ENCODE measurements at places on chromosomes 7 and 10.

DNA sequence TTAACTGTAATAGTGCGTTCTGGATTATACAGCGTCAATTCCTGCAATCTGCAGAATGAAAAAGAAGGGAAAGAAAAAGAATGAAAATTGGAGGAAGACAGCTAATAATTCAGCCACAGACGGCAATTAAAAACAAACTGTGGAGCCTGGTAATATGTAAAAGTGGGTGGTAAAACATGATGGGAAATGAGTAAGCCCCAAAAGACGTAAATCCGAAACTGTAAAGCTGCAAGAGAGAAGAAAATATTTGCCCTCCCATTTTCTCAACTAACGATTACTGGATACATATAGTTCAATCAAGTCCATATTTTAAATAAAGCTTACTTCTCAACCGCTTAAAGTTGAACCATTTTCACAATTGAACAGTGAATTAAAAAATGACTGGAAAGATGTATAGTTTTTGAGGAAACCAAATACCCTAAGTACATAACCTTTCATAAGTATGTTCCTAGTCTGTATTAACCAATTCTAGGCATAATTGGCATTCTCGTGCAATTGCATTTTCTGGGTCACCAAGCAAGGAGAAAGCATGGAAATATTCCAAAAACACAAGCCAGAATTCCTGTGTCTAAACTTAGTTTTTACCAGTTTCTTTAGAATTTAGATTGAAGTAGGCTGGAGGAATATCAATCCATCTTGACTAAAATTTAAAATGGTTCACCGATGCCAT lies 44.8 kb downstream of the MALSU1 start:
- no peaks in the 10 kb centered on the region for H3K27me3 ChIP-seq
- no peak for DNase-seq
- no peak overlapping the region for H3K27ac ChIP-seq

DNA sequence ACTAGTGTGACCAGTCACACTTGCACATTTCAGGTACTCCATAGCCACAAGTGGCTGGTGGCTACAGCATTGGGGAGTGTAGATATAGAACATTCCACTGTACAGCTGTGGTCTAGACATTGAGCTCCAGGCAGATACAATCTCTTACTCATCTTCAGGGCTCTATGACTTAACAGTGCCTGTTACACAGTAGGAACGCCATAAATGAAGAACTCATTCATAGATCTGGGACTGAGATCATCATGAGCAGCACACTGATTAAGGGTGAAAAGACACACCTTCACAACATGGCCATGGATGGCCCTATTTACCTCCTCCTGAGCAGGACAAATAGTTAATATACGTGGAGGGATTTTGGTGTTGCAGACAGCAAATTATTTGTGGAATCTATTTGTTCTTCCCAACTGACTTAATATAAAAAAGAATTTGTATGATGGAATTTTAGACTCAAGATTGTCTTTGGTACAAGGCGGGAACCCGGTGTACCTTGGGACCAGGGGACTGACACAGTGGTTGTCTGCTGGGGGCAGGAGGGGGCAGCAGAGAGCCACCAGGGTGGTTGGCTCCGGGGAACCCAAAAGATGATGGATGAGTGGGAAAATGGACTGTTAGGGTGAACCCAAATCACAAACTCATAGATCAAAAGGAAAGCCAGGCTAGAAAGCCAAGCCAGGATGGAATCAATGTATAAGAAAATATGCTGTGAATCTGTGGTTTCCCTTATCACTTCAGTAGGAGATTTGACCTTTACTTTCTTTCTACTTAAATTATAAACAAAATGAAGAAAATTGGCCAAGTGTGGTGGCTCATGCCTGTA lies 24.3 kb upstream of the CPA2 start:
- H3K4me3 ChIP-seq, result no peak overlapping the region
- H3K36me3 ChIP-seq, result no peaks in the 10 kb centered on the region
- H3K27ac ChIP-seq, result no peak overlapping the region

DNA sequence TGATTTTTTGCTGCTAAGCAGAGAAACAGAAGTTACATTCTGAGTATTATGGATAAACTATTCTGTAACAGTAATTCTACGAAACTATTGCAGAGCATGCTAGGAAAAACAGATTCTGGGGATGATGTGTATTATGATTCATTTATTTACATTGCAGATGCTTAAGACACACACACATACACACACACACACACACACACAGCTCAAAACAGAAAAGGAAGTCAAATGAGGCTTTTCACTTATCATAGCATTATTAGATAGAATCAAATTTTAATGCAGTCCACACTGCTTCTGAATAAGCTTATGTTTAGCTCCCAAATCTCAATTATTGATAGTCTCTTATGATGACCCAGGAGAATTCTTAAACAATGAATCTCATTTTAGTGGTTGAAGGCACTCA lies 307.2 kb downstream of the HGF start:
- DNase-seq, result no peak
- H3K4me3 ChIP-seq, result no peak overlapping the region
- H3K36me3 ChIP-seq, result no peaks in the 10 kb centered on the region
- H3K27me3 ChIP-seq, result no peaks in the 10 kb centered on the region

GRCh38 chr10:96949039-96949683 lies 117.1 kb downstream of the LCOR start:
- H3K4me3 ChIP-seq, result no peak overlapping the region
- H3K27ac ChIP-seq, result peak overlapping the region; percentile 35
- H3K36me3 ChIP-seq, result peaks cover 31% of the 10 kb centered on the region
- no peak for DNase-seq
- peaks cover 21% of the 10 kb centered on the region for H3K4me1 ChIP-seq

DNA sequence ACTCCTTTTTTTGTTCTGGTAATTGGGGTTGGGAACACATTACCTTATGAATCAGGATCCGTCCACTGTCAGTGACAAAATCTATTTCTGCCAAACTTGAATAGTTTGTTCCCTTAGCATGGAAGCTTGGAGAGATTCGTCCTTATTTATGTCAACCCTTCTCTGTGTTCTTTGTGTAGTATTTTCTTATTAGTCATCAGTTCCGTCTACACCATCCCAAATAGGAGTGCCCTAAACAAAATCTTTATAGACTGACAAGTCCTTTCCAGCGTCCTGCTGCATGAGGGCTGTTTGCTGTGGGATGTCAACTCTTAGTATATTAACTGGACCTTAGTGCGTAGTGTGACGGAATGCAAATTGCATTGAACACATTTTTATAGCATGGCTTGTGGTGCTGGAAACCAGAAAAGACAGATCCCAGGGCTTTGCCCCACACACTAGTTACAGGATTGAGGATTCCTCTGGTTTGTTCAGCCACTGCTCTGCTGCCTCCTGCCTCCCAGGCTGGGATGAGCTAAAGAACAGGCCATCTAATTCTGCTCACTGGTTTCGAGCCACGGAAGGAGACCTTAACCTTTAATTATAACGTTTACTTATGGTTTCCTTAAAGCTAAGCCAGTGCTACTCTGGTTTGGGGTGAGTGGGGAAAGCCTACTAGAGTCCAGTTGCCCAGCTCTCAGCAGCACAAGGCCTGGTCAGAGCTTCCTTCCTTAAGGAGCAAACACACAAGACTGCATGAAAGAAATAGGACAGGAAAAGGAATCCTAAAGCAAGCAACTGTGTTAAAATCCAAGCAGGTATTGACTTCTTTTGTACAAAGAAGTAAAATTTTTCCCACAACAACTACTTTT lies 194.4 kb downstream of the CCSER2 start:
- no peaks in the 10 kb centered on the region for H3K4me1 ChIP-seq
- no peak overlapping the region for H3K27ac ChIP-seq
- peaks cover 8% of the 10 kb centered on the region for H3K36me3 ChIP-seq
- no peak for DNase-seq

DNA sequence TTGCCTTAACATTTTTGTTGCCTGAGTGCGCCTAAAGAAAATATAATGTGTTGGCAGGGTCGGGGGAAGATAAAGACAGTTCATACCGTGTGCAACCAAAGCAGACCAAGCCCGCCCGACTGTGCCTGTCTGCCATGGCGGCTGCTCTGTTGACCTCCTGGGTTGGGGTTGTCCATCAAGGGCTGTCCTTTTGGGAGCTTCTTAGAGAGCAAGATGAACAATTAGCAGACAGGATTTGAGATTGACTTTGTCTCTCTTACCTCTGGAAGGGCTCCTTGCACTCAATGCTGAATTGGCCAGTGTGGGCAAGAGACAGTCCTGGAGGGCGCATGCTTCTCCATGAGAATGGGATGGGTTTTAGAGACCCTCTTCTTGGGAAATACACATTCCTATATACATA lies 319.6 kb downstream of the GLRX3 start:
- no peak overlapping the region for H3K27ac ChIP-seq
- no peak for DNase-seq
- peaks cover 2% of the 10 kb centered on the region for H3K36me3 ChIP-seq
- no peak overlapping the region for H3K4me3 ChIP-seq
- H3K27me3 ChIP-seq, result peaks cover 27% of the 10 kb centered on the region

DNA sequence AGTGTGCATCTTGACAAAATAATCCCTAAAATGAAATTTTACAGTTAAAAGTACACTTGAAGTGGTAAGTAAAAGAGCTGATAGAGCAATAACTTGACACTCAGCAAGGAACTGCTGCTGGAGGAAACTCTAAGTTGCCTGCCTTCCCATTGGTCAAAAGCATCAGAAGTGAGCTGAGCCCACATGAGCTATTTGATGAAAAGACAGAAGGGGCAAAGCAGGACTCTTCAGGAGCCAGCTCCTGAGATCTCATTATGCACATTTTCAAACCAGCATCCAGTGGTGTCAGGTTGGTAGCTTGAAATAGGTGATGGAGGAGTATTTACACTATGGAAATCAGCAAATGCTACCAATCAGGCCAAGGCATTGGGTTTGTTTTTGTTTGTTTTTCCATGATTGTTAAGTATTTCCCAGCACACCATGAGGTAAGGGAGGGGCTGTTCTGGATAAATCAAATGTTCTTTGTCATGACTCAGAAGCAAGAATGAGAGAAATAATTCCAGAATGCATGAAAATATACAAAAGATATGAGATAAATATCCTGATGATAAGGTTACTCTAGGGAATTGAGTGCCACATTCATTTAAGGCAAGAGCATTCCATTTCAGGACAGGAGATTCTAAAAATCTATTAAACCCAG lies 316.6 kb downstream of the SNX13 start:
- DNase-seq, result no peak
- no peaks in the 10 kb centered on the region for H3K4me1 ChIP-seq
- H3K27me3 ChIP-seq, result peaks cover 11% of the 10 kb centered on the region
- no peaks in the 10 kb centered on the region for H3K36me3 ChIP-seq
- no peak overlapping the region for H3K4me3 ChIP-seq

- no peak overlapping the region for H3K4me3 ChIP-seq
- peaks cover 6% of the 10 kb centered on the region for H3K27me3 ChIP-seq
- H3K36me3 ChIP-seq, result no peaks in the 10 kb centered on the region
- no peak for DNase-seq
Measured at GRCh38 chr10:71262027-71262426, 49.7 kb downstream of the UNC5B start.

DNA sequence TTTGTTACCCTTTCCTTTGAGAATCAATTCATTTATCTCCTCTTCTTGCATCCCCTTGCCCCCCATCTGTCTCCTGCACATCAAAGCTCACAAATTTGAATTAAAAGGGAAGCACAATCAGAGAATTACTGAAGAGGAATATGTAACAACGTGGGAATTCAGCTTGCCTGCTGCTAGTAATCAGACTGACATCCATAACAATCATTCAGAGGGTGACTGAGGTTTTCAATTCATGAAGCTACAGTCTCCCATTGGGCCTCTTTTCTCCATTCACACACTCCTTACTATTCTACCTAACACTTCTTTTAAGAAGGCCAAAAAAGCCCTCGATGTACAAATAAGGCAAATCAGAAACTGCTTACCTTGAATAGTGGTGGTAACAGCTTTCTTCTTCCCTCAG lies 24.3 kb upstream of the DNA2 start:
- H3K36me3 ChIP-seq, result peaks cover 41% of the 10 kb centered on the region
- no peak overlapping the region for H3K27ac ChIP-seq
- H3K4me3 ChIP-seq, result no peak overlapping the region
- no peaks in the 10 kb centered on the region for H3K27me3 ChIP-seq

- no peak for DNase-seq
- H3K36me3 ChIP-seq, result no peaks in the 10 kb centered on the region
- H3K4me3 ChIP-seq, result no peak overlapping the region
- H3K4me1 ChIP-seq, result no peaks in the 10 kb centered on the region
Measured at GRCh38 chr10:126062131-126063032, 166.0 kb downstream of the FANK1 start.
